ENCODE measurements at places on chromosomes 2 and 18.

GRCh38 chr2:1421731-1422130 lies 8.5 kb downstream of the TPO start:
- DNase-seq, result no peak

DNA sequence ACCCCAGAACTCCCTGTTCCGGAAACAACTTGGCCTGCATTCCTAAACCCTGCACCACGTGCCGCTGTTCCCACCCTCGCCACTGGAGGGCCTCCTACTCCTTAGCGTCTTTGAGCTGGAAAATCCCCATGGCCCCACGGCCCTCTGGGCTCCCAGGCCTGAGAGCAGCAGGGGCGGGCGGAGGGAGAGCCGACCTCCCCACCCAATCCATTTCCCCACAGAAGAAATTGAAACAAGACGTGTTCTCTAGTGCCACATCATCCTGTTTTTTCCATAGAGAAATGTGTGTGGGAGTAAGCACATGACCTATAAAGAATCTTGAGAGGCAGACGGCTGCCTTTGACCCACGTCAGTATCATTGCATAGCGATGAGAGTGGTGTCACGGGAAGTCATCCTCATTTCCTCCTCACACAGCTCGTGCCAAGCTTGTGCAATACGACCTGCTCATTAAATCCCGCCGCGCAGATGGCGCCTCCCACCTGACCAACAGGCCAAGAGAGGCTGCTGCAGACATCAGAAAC lies 79.2 kb downstream of the LAMA1 start:
- peak; percentile 88 for DNase-seq

DNA sequence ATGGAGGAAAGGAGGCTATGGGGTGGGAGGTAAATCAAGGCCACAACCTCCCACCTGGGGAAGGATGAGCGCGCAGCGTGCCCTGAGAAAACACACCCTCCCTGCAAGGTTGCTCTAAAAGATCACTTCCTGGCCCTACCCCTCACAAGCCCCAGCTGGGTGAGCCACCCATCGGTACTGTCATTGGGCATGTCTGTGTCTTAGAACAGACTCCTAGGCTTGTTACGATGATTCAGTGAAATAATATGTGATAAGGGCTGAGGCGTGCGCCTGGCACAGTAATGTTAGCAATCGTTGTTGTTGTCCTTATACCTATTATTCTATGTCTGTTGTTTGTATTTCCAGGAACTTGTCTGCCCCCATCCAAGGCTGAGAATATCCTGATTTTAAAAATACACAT lies 175.1 kb downstream of the ZFP36L2 start:
- DNase-seq, result peak; percentile 45

DNA sequence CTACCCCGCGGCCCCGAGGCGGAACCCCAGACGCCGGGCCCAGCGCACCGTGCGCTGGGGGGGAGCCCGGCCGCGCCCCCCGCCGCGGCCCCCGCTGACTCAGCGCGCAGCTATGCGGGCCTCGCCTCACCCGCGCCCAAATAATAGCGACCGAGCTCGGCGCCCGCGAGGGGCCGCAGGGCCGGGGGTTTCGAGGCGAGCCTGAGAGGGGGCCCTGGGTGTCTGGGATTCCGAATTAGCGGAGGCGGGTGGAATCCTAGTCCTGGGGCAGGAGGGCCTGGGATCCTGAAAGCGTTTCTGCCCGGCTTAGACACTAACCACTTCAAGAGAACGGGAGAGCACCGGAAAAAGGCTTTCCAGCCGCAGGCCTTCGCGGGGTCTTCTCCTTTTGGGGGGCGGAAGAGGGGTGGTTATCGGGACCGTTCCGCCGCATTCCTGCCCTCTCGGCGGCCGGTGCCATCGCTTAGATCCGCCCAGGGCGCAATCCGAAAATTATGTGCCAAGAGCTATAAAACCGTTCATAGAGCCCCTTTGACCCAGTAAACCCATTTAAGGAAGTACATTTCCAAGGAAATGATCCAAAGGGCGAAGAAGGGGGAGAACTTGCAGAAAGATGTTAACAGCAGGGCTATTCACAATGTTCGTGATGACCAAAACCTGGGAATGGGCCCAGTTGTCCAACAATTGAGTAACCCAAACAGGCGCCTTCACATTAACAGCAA lies 681 bp upstream of the ROCK2 start:
- peak; percentile 79 for DNase-seq

DNA sequence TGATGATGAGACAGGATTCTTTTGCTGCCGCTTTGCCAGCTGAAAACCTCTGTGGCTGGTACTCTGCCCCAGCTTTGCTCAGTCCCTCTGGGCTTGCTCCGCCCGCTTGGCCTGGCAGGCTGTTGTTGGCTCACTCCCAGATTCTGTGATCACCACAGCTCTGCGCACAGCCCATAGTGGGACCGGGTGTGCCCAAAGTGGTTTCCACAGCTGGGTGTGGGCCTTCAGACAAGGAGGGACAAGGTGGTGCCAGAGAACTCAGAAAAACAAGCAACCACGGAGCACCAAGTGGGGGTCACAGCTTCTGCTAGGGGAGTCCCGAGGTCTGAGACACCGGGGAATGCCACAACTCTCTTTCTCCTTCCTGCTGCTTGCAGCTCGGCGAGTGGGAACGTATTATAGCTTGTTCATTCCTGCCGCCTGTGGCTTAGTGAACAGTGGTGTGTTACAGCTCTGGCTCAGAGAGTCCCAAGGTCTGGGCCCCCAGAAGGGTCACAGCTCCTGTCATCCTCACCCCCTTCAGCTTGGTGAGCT lies 9.2 kb upstream of the KYNU start:
- DNase-seq, result no peak

DNA sequence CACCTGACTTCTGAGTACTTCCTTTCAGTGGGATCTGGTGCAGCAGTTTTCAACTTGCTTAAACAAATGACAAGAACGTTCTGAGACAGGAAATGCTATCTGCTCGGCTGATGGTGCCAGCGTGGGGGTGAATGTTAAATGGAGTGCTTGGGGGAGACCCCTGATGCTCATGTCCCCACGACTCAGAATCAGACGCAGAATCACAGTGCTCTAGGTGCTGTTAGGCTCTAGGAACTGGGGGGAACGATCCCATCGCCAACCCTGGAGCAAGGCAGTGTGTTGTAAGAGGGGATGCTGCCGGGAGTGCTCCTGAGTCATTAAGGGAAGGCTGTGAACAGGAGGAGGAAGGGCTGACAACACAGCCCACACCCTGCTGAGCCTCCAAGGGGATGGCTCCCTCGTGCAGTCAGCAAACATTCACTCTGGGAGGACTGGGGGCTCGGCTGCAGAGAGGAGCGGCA lies 34.1 kb upstream of the KCNF1 start:
- DNase-seq, result no peak

DNA sequence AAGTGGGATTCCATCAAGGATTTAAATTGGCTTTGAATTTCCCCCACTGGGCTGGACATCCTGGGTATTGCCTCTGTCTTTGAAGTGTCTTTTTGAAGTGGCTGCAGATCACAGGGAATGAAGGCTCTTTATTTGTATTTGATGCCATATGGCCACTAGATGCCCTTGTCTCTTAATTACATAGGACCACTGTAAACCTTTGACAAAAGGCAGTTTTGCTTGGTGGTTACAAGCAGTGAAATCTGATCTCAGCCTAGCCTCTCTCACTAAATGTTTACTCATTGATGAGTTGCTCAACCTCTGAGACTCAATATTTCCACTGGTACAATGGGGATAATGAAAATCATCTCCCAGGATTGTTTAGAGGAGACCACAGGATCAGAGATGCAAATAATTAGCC lies 102.2 kb downstream of the INSIG2 start:
- DNase-seq, result no peak

- no peak for DNase-seq
Observed at GRCh38 chr2:49917654-49918053, 763.3 kb upstream of the FSHR start.

Data from astrocyte of the spinal cord (primary cell).